ENCODE measurements at places on chromosomes 3 and 15.

DNA sequence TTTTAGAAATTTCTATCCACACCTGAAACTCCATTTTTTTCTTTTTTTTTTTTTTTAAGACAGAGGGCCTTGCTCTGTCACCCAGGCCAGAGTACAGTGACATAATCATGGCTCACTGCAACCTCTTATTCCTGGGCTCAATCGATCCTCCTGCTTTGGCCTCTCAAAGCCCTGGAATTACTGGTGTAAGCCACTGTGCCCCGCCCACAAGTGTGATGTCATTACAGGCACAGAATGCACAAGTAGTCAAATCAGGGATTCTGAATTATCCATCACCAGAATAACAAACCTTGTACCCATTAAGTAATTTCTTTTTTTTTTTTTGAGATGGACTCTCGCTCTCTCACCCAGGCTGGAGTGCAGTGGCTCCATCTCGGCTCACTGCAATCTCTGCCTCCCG is 1.9 kb downstream of the UQCRC1 start:
- no peak for DNase-seq

- no peak for DNase-seq
These were observed 110.9 kb upstream of the TPM1 start for GRCh38 chr15:62931650-62932049.

GRCh38 chr15:52695154-52695553 is 16.0 kb upstream of the ATOSA start:
- no peak for DNase-seq

GRCh38 chr15:66184936-66185790 is 68.4 kb downstream of the MEGF11 start:
- DNase-seq, result no peak

- no peak for DNase-seq
These were observed 61.1 kb downstream of the FEZF2 start for GRCh38 chr3:62312201-62312600.

DNA sequence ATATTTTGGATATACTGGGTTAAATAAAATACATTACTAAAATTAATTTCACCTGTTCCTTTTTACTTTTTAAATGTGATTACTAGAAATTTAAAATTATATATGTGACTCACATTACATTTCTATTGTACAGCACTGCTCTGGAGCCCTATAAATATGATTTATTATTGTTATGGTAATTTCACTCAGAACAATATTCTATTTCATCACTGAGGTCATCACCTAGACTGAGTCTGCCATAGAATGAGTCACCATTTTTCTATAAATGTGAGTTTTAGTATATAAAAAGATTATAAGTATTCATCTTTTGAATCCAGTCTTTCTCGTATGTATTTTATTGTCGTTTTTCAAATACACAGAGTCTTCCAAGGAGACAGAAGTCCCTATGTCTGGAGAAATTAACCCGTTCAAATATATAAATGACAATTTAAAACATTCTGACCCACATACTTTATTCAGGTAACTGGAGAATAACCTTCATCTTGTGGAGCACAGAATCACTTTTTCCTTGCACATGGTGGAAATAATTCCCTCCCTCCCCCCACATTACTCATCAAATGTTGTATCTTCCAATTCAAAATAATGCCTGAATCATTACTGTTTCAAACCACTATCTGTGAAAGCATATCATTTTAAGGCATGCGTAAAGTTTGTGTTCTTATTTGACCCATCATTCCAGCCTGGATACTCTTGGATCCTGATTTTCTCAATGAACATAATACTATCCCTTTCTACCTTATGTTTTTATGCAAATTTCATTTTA is 30.0 kb downstream of the CHST14 start:
- DNase-seq, result no peak

GRCh38 chr3:13462822-13463221 is 17.3 kb upstream of the HDAC11 start:
- no peak for DNase-seq

DNA sequence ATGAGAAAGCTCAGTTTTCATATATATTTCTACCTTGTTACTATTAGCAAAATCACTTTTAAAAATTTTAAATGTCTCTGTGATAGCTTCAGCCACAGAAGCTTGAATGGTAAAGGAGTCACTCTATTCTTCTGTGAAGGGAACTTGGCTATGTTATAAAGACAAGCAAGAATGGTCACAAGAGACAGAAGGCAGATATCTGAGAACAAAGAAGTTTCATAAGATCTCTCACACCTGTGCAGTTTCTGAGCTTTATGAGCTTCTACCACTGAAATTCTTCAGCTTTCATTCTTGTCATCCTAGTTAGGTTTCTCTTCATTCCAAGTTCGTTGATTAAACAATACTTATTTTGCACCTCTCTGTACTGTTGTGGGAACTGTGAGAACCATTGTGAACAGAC is 853.4 kb downstream of the IGSF11 start:
- DNase-seq, result no peak

DNA sequence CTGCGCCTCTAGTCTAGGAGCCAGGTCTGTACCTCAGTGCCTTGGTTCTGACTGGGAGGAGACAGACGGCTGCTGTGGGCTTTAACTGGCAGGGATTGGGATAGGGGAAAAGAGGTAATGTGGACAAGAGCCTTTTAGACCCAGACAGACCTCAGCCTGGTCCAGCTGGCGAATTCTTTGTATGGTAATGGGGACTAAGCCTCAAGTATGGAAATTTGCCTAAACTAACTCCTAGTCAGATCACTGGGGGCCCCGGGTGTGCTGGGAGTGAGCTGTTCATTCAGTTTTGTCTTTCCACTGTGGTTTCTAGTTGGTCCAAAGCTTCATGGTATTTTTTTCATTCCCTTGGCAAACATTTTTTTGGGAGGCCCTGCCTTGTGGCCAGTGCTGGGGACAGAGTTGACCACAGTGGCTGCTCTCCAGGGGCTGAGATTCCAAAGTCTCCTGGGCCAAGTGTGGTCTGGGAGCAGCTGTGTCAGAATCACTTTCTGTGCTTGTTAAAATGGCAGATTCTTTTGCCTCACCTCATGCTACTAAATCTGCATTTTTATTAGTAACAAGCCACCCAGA is 261.4 kb upstream of the C2CD4B start:
- DNase-seq, result no peak

- no peak for DNase-seq
These were observed 107.1 kb upstream of the PHLDB2 start for GRCh38 chr3:111751961-111752360.

GRCh38 chr3:59430341-59430740 is 380.5 kb upstream of the CFAP20DC start:
- no peak for DNase-seq

DNA sequence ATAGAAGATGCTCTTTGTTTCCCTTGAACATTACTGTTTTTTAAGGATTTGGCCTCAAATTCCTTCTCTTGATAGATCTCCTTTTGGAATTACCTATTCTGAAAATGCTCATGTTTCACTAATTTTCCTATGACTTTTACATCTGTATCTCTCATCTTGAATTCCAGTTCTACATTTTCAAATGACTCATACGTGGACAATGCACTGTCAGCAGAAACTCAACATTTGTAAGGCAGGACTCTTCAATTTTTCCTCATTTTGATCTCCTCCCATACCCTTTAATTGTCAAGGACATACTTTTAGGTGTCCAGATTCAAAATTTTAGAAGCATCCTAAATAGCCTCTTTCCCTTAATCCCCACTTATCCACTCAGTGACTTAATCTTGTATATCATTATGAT is 341.0 kb upstream of the RASGRP1 start:
- no peak for DNase-seq

GRCh38 chr3:120908030-120908794 is at the start of gene STXBP5L:
Gene STXBP5L, plus strand, starts transcription at chr3:120908205. Its CDS starts 1,374 bp downstream, at chr3:120909579.
- no peak for DNase-seq

DNA sequence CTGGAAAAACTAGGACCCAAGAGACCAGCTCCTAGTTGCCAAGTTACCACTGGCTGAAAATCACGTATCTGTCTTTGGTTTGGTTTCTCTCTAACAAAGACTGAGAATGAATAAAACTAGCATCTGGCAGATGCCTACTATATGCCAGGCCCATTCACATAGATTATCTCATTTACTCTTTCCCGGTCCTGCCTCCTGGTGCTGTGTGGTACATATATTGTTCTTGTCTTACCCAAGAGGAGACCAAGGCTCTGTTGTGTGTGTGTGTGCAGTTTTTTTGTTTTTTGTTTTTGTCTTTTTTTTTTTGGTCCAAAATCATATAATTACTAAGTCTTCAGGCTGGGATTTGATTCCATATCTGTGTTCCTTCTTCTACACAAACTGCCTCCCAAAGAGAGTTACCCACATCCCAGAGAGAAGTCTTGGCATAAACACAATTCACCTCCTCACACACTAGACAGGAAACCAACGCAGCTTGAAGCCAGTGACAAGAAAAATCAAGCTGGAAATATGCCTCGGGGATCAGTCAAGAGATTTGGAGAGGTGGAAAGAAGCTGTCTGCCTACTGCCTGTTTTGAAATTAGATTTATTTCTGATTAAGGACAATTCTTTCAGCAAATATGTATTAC is 891 bp downstream of the AHSG start:
- no peak for DNase-seq

- no peak for DNase-seq
These were observed 3.6 kb downstream of the PTPN23 start for GRCh38 chr3:47384425-47384824.
